Stimulated activated CD4-positive, alpha-beta T cell treated with anti-CD3 and anti-CD28 coated beads, Interleukin-1b, Interleukin-23, amount 100 ng/mL, for 48 hours (primary cell): ENCODE measurements at places on chromosomes 11 and 22.

GRCh38 chr11:128497061-128497775 lies 90.1 kb downstream of the ETS1 start:
- peak; percentile 42 for DNase-seq

GRCh38 chr22:43272301-43272700 lies 70.9 kb downstream of the SCUBE1 start:
- no peak for DNase-seq

DNA sequence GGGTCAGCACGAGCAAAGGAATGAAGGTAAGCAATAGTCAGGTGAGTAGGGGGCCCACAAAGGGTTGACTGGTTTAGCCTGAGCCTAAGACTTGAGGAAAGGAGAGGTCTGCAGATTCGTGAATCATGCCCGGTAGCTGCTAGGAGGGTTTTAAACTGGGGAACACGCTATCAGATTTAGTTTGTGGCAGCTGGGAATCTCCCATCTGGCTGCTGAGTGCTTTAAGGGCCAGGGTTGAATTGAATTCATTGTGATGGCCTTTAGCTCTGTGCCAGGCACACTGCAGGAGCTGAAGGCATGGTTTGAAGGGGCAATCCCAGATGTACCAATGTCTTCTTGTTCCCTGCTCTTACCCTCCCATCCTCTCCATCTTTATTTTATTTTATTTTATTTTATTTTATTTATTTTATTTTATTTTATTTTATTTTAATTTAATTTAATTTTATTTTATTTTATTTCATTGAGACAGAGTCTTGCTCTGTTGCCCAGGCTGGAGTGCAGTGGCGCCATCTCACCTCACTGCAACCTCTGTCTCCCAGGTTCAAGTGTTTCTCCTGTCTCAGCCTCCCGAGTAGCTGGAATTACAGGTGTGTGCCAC lies 1.9 kb upstream of the NECTIN1 start:
- no peak for DNase-seq

GRCh38 chr22:49553518-49554295 lies 274.0 kb downstream of the BRD1 start:
- no peak for DNase-seq

DNA sequence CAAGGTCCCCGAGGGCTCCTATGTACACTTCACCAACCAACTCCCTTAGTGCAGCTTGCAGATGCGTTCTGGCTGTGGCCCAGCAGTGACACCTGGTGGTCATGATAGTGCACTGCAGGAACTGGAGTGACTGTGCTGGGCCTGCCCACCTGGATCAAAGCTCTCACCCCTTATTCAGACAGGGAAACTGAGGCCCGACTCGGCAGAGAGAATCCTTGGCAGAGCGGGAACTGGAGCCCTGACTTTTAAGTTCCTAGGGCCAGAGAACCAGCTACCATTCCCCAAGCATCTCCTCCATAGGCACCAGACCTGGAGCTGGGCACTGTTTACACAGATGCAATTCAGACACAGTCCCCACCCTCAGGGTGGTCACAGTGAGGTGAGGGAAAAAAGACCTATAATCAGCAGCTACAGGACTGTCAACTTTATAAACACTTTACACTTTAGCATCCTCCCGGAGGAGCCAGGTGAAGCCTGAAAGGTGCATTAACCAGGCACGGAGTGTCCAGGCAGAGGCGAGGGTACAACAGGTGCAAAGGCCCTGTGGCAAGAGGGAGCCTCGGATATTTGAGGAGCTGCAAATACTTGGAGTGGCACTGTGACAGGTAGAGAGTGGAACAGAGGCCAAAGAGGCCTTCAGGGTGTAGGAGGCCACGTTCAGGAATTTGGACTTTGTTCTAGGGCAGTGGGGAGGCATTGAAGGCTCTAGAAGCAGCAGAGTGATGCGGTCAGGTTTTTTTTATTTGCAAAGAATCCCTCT lies 22.0 kb downstream of the RHBDD3 start:
- DNase-seq: peak; percentile 72

DNA sequence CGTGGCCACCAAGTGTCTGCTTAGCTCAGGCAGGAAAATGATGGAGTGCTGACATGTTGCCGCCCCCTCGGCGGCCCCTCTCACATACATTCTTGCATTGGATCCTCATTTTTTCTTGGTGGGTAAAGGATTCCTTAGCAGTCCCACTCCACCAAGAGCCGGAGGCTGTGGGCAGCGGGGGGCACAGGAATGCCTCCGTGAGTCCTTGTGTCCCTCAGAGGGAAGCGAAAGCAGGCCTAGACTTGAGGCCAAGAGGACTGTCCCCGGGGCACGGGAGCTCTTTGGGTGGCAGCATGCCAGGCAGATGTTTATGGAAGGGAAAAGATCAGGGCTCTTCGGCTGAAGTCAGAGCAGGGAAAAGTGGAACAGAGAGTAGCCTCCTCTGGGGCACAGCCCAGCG lies 21.6 kb downstream of the LRFN4 start:
- DNase-seq: no peak

DNA sequence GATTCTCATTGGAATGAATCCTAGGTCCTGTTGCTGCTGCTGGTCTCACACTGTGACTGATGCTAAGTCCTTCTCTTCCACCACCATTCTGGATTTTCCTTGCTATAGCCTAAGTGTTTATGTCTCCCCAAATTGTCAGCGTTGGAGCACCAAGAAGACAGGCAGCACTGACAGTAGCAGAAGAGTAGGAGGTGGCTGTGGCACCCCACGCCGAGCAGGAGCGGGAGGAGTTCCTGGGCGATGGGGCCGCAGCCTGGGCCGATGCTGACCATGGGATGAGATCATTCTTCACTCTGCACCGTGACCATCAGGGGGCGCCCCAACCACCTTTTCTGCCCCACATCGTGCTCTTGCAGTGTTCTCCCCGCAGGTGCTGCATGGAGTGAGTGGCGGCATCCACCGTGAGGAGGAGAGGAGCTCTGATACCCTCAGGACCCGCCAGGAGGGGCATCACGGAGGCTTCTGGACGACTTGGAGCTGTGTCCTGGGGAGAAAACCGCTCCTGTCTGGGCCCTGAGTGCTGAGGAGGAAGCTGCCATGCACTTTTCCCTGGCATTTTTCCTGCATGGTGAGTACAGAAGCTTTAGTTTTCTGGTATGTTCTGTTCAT lies 57.0 kb downstream of the LRRC74B start:
- peak; percentile 80 for DNase-seq

DNA sequence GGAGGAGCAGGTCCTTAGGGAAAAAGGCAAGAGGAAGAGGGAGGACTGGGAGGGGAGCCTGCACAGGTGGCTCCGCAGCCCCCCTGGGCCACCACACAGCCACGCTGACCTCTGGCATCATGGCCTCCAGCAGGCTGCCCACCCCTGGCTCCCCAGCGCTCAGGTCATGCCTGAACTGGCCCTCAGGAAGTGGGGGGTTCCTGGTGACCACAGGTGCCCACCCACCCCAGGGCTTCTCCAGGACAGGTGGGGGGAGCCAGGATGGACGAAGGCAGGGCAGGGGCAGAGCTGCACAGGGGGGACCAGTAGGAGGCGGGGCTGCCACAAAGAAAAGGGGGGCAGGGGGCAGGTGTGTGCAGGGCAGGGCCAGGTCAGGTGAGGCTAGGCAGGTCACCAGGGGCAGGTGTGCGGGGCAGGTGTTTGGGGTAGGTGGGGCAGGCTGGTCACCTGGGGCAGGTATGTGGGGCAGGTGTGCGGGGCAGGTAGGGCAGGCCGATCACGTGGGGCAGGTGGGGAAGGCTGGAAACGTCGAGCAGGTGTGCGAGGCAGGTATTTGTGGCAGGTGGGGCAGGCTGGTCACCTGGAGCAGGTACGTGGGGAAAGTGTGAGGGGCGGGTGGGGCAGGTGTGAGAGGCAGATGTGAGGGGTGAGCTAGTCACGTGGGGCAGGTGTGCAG lies 997 bp downstream of the DEAF1 start:
- no peak for DNase-seq

- DNase-seq: peak; percentile 70
Observed at GRCh38 chr11:130122141-130122575, 37.4 kb upstream of the ST14 start.

DNA sequence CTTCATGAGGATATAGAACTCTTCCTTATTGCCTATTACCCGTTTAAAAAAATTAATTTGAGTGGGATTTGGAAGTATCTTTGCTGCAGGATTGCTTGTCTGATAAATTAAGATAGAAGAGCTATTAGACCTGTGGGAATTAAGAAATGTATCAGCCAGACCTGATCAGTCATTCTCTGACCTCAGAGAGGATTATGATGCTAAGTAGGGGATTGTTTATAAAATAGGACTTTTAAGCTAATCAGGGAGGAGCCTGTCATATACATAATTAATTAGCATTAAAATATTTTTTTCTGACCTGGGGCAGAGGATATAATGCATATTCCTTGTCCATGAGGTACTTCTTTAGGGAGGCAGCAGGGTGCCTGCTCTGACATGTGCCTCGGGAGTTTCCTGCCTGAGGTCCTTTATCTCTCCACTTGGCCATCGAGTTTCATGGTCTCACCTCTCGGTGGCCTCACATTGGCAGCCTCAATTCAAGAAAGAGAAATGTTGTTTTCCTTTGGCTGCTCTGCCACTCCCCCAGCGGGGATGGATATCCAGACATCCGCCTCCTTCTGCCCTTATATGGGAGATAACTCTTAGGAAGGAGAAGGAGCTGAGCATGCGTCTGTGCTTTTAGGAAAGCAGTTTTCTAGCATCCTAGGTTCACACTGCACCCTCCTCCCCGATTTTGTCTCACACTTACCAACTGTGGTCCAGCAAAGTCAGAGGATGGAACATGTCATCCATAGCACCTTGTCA lies 41.1 kb downstream of the DIXDC1 start:
- DNase-seq: no peak

DNA sequence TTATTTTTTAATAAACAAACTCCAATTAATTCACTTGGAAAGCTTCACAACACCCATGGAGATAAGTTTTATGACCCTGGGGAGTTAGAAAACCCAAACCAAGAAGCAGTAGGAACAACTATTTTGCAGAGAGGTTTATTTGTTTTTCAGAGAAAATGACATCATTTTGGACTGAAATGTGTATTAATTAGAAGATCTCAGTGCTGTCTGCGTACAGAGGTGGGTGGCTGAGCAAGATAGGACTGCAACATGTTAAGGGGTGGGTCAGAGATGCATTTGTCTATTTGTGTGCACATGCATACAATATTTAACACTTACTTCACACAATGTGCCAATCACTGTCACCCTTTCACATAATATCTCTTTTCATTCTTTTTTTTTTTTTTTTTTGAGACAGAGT lies 1.1 kb downstream of the SCGB1A1 start:
- no peak for DNase-seq
